ENCODE measurements at places on chromosomes 6 and 20.

- no peak for DNase-seq
Measured at GRCh38 chr20:57779401-57780003, 69.7 kb upstream of the PMEPA1 start.

- no peak for DNase-seq
Measured at GRCh38 chr20:2946988-2947961, 74.0 kb downstream of the PTPRA start.

GRCh38 chr6:123990376-123990775 is 186.7 kb downstream of the NKAIN2 start:
- no peak for DNase-seq

- DNase-seq = no peak
Measured at GRCh38 chr6:40315060-40315459, 272.1 kb downstream of the LRFN2 start.

DNA sequence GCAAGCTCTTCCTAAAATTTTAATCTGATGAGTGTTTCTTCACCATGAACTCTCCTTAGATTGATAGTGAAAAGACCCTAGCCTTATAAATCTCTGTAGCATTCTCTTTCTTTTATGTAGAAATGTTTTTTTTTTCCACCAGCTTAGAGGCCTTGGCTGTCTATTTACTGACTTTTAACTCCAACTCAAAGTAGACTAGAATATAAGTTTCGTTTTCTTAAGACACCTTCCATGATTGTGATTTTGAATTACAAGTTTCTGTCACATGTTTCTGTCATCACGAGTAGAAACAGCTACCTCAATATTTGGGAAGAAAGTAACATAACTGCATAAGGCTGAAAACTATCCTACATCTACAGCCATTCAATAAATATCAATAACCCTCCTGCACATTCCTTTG is 17.8 kb downstream of the ADGRF4 start:
- DNase-seq = no peak

DNA sequence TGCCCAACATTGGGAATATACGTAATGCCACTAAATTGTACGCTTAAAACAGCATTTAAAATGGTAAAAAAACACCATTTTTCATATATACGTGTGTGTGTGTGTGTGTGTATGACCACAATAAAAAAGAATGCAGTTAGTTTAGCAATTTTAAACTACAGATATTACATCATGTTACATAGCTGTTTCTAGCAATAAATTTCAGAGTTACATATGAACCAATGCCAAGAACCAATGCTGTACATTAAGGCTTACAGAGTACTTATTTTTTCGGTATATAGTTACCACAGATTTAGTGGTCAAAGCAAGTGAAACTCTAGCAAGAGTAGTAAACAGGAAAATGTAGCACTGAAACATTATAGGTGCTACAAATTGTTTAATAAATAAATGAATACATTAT is 119.3 kb downstream of the PDE10A start:
- no peak for DNase-seq

- DNase-seq = no peak
Measured at GRCh38 chr20:38623061-38623460, 21.5 kb downstream of the ARHGAP40 start.

DNA sequence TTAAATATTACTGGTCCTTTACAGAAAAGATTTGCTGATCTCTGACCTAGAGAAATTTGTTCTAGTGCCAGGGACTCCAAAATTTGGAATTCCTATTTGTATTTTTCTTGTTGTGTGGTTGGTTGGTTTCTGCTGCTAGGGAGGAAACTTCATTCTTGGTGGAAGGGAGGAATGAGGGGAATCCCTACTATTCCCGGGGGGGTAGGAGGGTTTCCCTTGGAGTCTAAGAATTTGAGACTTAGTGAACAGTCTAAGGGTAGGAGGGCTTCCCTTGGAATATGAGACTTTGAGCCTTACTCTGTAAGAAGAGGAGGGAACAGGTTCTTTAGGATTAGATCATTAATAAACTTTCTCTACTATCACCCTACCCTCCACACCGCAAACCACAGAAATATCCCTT is 67.1 kb upstream of the ADGRF1 start:
- DNase-seq = no peak

DNA sequence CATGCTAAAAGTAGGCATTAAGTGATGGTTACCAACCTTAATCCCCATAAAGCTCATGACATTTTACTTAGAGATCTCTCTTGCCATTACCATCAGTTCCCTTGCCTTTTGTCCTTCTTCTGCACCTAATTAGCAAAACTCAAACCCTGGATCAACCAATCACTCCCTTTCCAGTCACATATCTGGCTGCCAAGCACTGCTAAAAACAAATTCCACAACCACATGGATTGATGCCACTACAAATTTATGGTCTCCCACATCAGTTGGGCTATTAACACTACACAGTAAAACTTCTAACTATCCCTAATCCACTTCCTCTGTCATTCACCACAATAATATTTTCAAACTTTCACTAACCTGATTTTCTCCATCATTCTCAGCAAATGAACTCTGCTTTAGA is 54.3 kb upstream of the RNF146 start:
- no peak for DNase-seq

DNA sequence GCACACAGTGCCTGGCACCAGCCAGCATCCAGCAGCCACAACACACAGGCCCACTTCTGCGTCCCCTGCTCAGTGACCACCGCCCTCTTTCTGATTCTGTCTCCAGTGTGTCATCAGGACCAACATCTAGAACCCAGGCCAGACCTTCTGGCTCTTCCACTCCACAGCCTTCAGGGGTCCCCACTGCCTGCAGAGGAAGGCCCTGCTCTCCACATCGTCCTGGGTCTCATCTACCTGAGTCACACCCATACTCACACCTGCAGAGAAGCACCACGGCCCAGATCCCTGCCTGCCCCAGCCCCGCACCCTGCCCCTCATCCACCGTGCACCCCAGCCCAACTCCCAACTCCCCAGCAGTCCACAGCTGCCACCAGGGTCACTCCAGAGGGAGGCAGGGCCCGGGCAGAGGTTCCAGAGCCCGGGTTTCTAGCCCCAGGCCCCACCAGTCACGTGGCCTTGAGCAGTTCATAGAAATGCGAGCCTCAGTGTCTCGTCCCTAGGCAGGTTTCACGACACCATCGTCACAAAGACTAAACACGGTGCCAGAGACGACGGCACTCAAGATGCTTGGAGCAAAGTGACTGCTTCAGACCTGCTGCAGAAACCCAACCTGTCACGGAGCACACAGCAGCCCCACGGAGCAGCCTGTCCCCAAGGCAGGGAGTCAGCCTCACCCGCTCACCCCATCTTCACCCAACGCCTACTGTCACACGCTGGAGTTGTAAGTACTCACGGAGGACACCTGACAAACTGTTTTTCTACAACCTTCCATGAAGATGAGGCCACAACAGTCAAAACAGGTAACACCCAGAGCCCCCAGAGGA is 16.1 kb downstream of the TAF4 start:
- DNase-seq = no peak

DNA sequence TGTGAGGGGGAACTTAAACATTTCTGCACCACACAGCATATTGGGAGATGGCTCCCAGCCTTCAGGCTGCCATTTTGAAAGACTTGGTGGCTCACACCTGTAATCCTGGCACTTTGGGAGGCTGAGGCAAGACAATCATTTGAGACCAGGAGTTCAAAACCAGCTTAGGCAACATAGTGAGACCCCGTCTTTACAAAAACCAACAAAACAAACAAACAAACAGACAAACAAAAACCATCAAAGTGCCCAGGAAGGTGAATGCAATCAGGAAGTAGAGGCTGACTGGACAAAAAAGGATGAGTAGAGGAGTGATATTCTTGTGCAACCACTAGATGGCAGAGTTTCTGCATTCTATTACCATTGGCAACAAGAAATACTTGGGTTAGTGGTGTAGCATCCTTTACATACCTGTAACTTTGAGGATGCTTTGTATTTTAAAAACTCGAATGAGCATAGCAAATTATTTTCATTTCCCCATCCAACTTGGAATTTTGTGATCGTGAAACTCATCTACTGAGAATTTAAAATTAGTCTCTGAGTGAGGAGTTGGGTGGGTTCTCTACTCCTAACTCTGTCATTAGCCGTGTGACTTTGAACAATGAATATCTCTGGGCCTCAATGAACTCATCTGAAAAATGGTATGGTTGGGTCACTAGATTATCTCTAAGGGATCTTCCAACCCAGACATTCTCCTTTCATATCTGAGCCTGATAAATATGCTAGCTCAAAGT is 84.4 kb downstream of the CRYBG1 start:
- DNase-seq = peak; percentile 12

DNA sequence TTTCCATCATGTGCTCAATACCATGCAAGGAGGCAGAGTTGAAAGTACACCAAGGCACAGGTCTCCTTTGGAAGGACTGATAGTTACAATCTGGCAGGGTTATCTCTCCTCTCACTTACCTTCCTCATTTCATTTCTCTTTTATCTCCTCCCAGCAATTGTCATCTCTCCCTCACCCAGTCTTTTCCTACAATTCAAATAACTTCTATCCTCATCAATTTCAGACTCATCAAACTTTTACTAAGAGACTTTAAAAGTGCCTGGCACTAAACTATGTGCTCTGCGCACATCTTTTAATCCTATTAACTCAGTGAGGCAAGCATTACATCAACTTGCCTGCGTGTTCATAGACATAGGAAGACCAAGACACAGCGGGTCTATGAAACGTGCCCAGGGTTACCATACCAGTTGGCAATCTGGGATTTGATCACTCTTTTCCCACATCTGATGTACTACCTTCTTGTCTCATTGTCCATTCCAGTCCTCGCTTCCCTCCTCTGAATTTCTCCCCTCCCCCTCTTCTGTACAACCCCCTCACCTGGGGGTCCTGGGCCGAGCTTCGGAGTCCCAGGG is 1.2 kb downstream of the VARS1 start:
- no peak for DNase-seq

DNA sequence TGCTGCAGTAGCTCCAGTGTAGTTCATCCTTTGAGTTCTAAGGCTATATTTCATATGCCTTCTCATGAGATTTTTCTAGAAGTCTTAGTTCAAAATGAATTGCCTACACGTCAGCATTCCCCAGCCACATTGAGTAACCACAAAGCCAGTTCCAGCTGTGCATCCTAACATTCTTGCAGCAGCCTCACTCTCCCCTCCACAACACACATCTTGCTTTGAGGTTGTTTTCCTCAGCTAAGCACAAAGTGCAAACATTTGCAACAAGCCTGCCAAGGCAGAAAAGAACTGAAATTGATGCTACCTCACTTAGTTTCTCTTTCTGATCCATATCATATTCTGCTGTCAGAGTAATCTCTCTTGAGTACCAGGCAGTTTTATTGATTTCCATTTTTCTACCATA is 160.7 kb upstream of the KCNQ5 start:
- DNase-seq = no peak

- DNase-seq = no peak
Measured at GRCh38 chr6:20061952-20062351, 150.3 kb downstream of the MBOAT1 start.

DNA sequence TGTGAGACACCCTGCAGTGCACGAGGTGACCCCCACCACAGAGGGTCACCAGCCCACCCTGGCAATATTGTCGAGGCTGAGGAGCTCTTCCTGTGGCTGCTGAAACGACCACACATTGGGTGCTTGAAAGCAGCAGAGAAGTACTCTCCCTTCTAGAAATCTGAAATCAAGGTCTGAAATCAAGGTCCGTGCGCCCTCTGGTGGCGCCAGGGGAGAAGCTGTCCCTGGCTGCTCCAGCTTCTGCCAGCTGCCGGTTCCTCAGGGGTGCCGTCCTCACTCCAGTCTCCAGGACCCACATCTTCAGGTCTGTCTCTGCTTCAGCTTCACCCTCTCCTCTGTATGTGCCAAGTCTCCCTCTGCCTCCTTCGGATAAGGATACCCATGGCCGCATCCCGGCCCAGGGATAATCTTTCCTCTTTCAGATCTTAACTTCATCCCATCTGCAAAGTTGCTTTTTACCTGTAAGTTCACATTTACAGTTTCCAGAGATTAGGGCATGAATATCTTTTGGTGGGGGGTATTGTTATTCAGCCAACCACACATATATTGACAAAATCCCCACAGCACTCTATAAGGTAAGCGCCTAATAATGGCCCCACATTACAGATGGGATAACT is 108.3 kb upstream of the PHACTR3 start:
- peak; percentile 42 for DNase-seq

DNA sequence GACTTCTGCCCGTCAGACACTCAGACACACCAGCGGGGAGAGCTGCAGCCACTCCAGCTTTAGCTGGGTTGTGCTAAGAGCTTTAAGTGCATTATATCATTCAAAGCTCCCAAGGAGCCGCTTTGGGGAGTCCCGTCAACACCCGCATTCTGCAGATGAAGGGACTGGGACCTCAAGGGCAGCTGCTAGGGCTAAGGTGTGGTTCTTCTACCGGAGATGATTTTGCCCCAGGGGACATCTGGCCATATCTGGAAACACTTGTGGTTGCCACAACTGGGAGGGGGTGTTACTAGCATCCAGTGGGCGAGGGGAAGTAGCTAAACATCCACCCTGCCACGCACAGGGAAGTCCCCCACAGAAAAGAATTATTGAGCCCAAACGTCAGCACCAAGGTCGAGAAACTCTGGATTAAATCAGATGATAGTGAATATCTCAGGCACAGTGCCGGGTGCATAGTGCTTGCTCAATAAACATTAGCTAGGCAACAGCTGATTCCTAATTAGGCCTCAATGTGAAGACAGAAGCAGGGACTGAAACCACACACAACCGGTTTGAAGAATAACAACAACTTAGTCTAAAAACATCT is 29.6 kb downstream of the PMEPA1 start:
- no peak for DNase-seq

DNA sequence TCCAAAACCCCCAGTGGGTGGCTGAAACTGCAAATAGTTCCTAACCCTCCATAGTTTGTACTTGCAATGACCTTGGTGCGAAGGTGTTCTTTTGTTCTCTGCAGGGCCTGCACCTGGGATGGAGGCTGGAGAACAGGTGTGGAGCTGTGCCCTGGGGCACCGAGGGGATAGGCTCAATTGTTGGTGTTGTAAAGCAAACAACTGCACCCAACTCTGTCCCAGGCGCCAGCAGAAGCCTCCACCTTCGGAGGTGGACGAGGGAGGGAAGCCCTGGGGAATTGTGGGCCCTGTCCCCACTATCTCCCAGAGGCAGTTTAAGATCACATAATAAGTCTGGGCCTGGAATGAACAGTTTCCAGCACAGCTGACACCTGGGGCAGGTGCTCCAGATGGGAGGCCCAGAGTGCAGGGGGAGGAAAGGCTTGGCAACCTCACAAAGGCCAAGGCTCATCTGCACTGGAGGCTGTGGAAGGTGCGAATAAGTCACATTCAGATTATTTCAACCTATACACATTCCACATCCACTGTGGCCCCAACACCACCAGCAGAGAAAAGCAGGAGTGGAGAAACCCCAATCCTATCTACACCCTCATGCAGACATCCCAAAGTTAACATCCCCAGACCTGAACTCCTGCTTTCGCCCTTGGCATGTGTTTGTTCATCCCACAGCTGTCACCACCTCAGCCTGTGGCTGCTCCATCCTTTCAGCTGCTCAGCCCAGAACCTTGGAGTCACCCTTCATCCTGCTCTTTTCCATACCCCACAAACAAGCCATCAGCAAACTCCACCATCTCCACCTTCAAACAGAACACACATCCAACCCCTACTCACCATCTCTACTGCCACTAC is 12.3 kb upstream of the CBFA2T2 start:
- no peak for DNase-seq

- DNase-seq = no peak
Measured at GRCh38 chr20:20827992-20828597, 115.7 kb upstream of the RALGAPA2 start.
